Putamen (tissue), 1 donor: ENCODE measurements at places on chromosomes 3 and 15.
A peak's percentile ranks its signal among the peaks of the same experiment; 100 is the strongest.

GRCh38 chr3:171747223-171747920 is 62.9 kb downstream of the PLD1 start:
- no peak for DNase-seq

GRCh38 chr3:40309925-40310695 is 603 bp downstream of the EIF1B start:
- DNase-seq, result peak; percentile 42

- DNase-seq, result peak; percentile 72
Observed at GRCh38 chr3:183502237-183503181, 53.0 kb downstream of the KLHL6 start.

GRCh38 chr15:99054025-99054387 is 46.4 kb upstream of the PGPEP1L start:
- no peak for DNase-seq

GRCh38 chr3:31124373-31124772 is 229.9 kb upstream of the GADL1 start:
- no peak for DNase-seq

DNA sequence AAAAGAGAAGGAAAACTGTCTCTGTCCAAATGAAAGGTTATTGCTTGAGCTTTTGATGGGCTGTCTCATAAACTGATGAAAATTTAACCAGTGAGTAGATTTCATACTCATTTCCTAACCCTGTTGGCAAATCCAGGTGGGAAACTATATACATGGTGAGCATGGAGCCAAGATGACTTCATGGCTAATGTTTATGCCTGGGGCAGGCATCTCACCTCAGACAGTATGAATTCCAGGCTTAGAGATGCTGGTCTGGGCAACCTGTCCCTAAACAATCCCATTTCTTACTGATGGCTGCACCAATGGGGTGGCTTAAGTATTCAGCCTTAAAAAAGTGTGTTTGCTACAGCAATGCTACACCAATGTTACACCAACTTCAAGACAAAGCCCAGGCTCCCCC is 58.1 kb downstream of the SLTM start:
- DNase-seq, result no peak

GRCh38 chr3:161349529-161350312 is 21.6 kb downstream of the SPTSSB start:
- DNase-seq, result no peak

- no peak for DNase-seq
Observed at GRCh38 chr3:160719710-160720109, 36.3 kb upstream of the PPM1L start.

DNA sequence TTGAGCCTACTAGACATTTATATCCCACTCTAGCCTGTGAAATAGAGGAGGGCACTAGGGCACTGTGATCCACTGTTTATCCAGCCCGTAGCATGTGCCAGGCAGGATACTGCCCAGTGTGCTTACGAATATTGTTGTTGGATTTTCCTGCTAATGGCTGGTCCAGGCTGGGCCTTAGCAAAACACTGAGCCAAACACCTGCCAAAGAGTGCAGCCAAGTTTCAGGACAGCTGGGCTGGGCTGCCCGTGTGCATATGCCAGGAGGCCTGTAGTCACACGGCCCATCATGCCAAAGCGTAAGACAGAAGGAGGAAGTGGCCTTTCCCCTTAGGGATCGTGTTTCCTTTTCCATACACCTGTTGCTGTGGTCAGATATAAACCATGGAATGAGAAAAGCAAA is 54.5 kb upstream of the ABHD10 start:
- no peak for DNase-seq

DNA sequence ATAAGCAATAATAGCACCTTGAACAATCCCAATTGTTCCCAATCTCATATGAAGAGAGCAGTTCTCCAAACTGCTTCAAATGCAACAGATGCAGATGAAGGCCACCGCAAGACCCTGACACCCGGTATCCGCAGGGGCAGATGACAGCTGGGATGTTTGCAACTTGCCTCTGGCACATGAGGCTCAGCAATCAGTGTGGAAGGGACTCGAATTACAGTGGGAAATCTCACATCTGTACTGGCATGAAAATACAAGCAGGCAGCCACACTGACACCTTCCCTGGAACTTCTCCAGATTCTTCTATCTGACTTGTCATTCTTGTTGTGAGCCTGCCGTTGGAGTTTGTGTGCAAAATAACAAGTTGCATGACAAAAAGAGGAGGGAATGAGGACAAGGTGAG is 68.8 kb downstream of the WDR76 start:
- DNase-seq, result no peak
